ENCODE measurements at places on chromosomes 6 and 20.
A peak's percentile ranks its signal among the peaks of the same experiment; 100 is the strongest.

GRCh38 chr6:106975738-106976064 is 1.2 kb upstream of the CD24 start:
- H3K4me1 ChIP-seq: no peaks in the 10 kb centered on the region
- peak overlapping the region; percentile 90 for H3K27ac ChIP-seq
- no peaks in the 10 kb centered on the region for H3K36me3 ChIP-seq

- peaks cover 4% of the 10 kb centered on the region for H3K36me3 ChIP-seq
- H3K4me3 ChIP-seq: no peak overlapping the region
- H3K27me3 ChIP-seq: no peaks in the 10 kb centered on the region
- no peak overlapping the region for H3K27ac ChIP-seq
- no peak for DNase-seq
Observed at GRCh38 chr20:25453035-25453810, 45.8 kb downstream of the GINS1 start.

- H3K4me1 ChIP-seq: no peaks in the 10 kb centered on the region
- peak overlapping the region; percentile 81 for H3K27ac ChIP-seq
- no peak for DNase-seq
- peak overlapping the region; percentile 74 for H3K4me3 ChIP-seq
Observed at GRCh38 chr6:79538106-79538971, 1.1 kb upstream of the LCA5 start.

DNA sequence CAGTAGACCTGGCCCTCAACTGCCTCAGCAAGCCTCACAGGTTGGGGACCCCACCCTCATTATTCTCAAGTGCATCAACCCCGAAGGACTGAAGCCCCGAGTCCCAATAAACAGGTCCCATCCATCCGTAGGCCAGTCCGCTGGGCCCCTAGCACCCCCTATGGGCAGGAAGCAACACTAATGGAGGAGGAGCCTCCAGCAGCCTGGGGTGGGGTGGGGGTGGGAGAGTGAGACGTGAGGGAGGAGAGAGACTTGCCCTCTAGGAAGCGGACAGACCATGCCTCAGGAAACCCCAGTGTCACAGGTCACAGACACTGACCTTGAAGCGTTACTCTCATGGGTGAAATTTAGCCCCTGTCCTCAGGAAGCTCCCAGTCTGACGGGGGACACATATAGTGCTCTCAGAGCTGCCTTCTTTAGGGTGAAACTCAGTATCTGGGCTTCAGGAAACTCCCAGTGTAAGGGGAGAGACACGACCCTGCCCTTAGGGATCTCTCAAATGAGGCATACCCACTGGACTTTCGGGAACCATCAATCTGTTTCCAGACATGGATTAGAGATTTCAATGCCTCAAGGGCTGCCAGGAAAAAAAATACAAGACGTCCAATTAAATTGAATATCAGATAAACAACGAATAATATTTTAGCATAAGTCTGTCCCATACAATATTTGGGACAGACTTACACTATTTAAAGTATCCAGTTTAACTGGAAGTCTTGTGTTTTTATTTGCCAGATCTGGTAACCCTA is 125.8 kb downstream of the MRPL14 start:
- no peaks in the 10 kb centered on the region for H3K4me1 ChIP-seq
- no peak overlapping the region for H3K27ac ChIP-seq
- no peaks in the 10 kb centered on the region for H3K36me3 ChIP-seq
- H3K4me3 ChIP-seq: peak overlapping the region; percentile 49
- peaks cover 4% of the 10 kb centered on the region for H3K27me3 ChIP-seq

GRCh38 chr6:169824848-169825557 is 73.6 kb downstream of the ERMARD start:
- no peaks in the 10 kb centered on the region for H3K4me1 ChIP-seq
- H3K27me3 ChIP-seq: no peaks in the 10 kb centered on the region
- no peak overlapping the region for H3K27ac ChIP-seq
- DNase-seq: no peak
- no peaks in the 10 kb centered on the region for H3K36me3 ChIP-seq

DNA sequence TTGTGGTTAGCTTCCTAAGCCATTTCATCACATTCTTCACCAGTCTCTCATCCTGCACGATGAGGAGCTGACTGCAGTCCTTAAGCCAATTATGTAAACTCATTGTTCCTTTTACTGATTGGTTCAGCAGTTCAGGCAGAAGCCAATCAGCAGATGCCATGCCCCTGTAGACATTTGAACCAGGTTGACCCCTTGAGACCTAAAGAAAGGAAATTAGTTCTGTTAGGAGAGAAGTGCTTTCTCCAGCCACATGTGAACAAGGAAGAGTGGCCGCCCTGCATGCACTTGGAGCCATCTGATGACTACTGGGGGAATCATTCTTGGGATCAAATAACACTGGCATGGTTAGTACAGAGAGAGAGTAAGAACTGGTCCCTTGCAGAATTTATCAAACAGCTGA is 535.2 kb upstream of the ID4 start:
- no peaks in the 10 kb centered on the region for H3K27me3 ChIP-seq
- H3K4me1 ChIP-seq: no peaks in the 10 kb centered on the region
- no peak overlapping the region for H3K27ac ChIP-seq
- no peak overlapping the region for H3K4me3 ChIP-seq
- DNase-seq: no peak

- H3K4me3 ChIP-seq: no peak overlapping the region
- DNase-seq: no peak
- no peaks in the 10 kb centered on the region for H3K36me3 ChIP-seq
- no peak overlapping the region for H3K27ac ChIP-seq
- H3K4me1 ChIP-seq: no peaks in the 10 kb centered on the region
Observed at GRCh38 chr6:27591699-27592480, 119.0 kb upstream of the ZNF184 start.

GRCh38 chr6:148842296-148843019 is 95.6 kb downstream of the UST start:
- no peak overlapping the region for H3K4me3 ChIP-seq
- no peak for DNase-seq
- no peaks in the 10 kb centered on the region for H3K4me1 ChIP-seq
- H3K36me3 ChIP-seq: no peaks in the 10 kb centered on the region

- no peak for DNase-seq
- no peaks in the 10 kb centered on the region for H3K4me1 ChIP-seq
- H3K36me3 ChIP-seq: no peaks in the 10 kb centered on the region
- H3K4me3 ChIP-seq: no peak overlapping the region
- H3K27ac ChIP-seq: no peak overlapping the region
- H3K27me3 ChIP-seq: no peaks in the 10 kb centered on the region
Observed at GRCh38 chr6:119463081-119463626, 113.6 kb upstream of the MAN1A1 start.

DNA sequence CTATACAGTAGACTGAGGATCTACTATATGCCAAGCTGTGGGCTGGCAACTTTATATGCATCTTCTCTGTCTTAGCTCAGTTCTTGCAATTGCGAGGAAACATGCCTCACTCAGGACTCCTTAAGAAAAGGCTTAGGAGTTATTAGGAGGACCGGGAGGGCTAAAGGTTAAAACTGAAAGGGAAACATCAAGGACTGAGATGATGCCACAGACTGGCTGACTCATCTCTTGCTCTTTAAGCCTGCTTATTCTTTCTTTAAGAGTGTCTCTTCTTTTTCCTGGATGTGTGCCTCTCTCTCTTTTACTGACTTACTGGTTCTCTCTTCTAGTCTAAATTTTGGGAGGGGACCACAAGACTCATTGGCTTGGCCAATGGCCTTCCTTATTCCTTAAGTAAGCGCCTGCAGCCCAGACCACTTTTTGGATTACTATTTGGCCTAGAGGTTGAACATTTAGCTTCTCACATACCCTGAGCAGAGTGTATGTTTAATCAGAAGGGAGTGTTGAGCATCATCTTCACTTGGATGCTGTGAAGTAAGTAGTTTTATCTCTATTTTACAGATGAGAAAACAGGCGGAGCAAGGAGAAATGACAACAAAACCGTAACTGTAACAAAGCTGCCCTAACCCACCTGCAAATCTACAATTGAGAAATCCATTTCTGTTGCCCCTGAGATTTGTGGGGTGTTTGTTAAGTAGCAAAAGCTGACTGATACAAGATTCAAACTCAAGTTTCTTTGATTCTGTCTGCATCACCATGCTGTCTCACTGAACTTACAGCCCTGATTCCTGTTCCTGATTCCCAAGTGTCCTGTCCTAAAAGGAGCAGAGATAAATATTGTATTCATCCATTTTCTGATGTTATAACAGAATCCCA is 7.2 kb upstream of the SDC4 start:
- H3K27ac ChIP-seq: peak overlapping the region; percentile 6
- DNase-seq: no peak
- peaks cover 23% of the 10 kb centered on the region for H3K4me1 ChIP-seq
- no peak overlapping the region for H3K4me3 ChIP-seq
- no peaks in the 10 kb centered on the region for H3K36me3 ChIP-seq

DNA sequence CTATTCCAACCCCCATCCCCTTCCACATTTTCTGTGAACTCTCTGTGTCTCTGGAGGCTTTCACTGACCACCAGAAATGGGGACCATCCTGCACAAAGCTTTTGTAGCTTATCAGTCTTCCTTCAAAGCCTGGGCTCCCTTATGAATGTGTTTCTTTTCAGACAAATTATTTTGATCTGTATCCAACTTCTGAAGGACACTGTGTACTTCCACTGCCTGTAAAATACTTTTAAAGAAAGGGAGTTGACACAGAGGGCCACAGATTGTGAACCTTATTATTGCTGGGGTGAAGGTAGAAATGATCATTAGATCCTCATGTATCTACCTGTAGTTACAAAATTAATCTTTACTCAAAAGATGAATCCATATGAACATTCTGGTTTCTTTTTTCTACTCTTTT is 135.6 kb downstream of the CARMIL1 start:
- no peak overlapping the region for H3K4me3 ChIP-seq
- no peak overlapping the region for H3K27ac ChIP-seq
- H3K36me3 ChIP-seq: no peaks in the 10 kb centered on the region
- no peaks in the 10 kb centered on the region for H3K27me3 ChIP-seq
- H3K4me1 ChIP-seq: no peaks in the 10 kb centered on the region

DNA sequence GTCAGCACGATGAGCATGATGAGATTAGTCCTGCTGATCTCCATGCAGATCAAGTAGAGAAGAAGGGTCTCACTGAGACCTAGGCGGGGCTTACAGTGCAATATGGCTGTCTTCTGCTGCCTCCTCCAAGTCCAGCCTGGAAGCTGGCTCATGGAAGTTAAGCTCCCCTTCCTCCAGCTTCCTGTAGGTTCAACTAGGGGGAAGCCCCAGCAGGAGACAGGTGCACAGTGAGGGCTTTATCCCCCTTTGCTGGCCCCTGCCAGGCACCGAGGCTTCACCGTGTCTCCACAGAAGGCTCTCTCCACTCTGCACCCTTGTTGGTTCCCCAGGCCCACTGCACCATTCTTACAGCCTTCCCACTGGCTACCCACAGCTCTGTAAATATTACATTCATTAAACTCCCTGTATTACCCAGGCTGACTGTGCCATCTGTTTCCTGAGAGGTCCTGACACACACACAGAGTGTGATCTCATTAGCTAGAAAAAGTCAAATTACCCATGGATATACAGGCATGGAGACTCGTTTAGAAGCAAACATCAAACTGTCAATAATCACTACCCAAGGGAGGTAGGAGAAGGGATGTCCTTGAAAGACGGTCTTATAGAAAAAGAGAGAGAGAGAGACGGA is 90.4 kb downstream of the SLC2A10 start:
- H3K4me3 ChIP-seq: no peak overlapping the region
- no peaks in the 10 kb centered on the region for H3K4me1 ChIP-seq
- no peak overlapping the region for H3K27ac ChIP-seq

DNA sequence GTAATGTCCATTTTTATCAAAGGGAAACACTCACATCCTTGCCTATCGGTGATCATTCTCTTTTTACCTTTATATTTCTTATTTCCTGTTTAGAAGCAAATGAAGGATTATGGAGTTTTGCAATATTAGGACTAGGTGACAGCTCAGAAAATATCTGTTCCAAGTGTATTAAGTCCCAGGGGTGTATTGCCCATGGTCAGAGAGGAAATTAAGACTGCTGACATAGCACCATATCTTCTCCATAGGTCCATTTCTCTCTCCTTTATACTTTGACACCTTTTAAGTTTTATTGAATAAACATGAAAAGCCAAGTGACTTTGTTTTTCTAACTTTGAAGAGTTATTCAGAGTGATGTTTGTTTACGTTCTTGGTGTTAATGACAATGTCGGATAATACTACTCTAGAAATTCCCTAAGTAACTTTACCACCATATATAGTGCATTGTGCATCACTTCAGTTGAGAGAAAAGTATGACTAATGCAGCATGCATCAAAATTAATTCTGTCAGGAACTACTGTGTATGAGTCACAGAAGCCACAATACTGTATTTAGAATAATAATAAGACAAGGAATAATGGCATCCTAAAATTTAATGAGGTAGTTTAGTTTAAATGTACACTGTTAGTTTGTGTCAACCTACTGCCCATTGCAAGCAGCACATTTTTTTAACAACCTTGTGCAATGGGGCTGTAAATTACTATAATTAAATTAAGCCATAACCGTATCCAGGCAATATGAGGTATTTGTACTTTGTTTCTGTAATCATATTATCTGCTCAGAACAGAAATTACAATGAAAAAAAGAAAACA is 474.4 kb upstream of the RNF217 start:
- H3K4me1 ChIP-seq: no peaks in the 10 kb centered on the region
- H3K27me3 ChIP-seq: no peaks in the 10 kb centered on the region
- H3K36me3 ChIP-seq: no peaks in the 10 kb centered on the region
- no peak overlapping the region for H3K27ac ChIP-seq
- no peak overlapping the region for H3K4me3 ChIP-seq
- DNase-seq: no peak

GRCh38 chr6:30357678-30358540 is 13.0 kb downstream of the RPP21 start:
- no peak overlapping the region for H3K27ac ChIP-seq
- H3K4me1 ChIP-seq: no peaks in the 10 kb centered on the region
- no peaks in the 10 kb centered on the region for H3K36me3 ChIP-seq
- no peak for DNase-seq
- peaks cover 3% of the 10 kb centered on the region for H3K27me3 ChIP-seq
- H3K4me3 ChIP-seq: peak overlapping the region; percentile 44

DNA sequence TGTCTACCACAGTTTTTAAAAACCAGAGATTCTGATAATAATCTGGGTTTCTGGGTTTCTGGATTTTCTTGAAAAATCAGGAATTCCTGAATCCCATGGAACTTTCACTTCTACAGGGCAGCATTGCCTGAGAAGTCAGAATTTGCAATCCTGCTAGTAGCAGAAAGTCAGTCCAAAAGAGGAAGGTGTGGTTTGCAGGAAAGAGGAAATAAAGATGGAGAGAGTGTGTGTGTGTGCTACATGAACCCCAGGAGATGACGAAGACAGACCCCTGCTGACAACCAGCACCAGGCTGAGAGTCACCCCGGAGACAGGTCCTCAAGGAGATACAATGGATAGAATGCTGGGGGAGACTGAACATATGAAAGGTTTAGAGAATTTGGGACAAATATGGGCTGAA is 44.9 kb downstream of the PRND start:
- no peak overlapping the region for H3K27ac ChIP-seq
- no peaks in the 10 kb centered on the region for H3K36me3 ChIP-seq
- H3K4me1 ChIP-seq: no peaks in the 10 kb centered on the region
- H3K27me3 ChIP-seq: no peaks in the 10 kb centered on the region
- DNase-seq: no peak

Measured in breast epithelium (tissue), 4 donors.